ENCODE measurements at places on chromosomes 11 and 22.

DNA sequence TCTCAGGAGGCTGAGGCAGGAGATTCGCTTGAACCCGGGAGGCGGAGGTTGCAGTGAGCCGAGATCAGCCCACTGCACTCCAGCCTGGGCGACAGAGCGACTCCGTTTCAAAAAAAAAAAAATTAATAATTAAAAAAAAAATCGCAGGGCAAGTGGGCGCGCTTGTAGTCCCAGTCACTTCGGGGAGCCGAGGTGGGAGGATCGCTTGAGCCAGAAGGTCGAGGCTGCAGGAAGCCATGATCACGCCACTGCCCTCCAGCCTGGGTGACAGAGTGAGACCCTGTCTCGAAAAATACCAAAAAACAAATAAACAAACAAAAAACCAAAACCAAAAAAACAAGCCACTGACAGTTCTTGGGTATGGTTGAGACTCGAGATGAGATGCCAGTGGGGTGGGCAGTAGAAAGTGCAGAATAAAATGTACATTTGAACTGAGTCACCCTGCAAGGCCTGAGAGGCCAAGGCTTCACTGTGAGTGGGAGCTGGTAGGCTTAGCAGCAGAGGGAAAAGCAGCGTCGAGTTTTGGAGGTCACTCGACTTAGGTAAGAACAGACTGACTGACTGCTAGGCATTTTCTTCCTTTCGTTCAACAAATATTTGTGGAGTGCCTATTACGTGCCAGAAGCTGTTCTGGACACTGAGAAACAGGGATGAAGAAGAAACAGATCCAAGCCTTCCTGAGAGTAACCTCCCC lies 635 bp upstream of the LDHA start:
- DNase-seq, result no peak

DNA sequence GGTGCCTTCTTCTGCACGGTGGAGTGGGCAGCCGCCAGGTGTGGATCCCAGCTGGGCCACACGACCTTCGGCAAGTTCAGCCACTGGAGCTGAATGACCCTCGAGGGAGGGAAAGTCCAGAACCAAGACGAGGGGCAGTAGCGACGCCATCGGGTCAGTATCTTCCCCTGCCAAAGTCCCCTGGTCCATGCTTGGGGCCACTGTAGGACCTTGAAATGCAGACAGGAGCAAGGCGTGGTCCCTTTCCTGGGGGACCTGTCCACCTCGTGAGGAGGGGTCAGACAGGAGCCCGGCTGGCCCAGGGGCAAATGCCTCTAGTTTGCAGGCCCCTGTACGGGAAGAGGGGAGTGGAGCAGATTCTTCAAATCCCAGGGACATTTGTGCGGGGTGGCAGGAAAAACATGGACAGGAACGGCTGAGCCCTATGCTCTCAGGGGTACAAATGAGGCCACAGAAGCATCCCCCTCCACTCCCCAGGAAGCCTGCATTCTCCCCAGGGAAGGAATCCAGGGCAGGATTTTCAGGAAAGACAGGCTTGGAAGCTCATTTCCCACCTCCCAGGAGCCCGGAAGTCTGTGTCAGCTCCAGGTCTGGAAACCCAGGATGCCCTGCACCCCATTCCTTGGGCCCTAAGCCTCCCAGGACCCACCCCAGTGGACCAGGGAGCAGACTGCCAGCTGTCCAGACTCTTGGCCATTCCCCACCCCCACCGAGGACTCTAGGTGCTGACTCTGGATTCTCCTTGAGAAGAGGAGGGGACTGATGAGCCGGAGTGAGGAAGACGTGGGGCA lies 6.6 kb downstream of the SHANK2 start:
- DNase-seq, result no peak

DNA sequence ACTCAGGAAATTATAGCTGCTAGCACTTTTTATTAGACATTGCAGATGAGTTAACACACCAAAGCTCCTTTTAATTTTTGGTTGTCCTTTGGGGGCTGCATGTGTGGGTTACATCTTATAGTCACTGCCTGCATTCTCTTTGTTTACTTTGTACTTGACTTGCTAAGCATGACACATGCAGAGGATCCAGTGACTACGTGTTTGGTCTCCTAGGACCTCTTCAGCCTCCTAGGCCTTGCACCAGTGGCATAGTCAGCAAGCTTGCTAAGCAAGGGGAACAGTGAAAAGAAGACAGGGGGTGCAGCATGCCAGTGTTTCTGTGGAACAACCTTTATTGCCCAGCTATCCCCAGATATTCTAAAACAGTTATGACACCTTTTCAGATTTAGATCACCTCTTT lies 108.2 kb downstream of the PAX6 start:
- no peak for DNase-seq

DNA sequence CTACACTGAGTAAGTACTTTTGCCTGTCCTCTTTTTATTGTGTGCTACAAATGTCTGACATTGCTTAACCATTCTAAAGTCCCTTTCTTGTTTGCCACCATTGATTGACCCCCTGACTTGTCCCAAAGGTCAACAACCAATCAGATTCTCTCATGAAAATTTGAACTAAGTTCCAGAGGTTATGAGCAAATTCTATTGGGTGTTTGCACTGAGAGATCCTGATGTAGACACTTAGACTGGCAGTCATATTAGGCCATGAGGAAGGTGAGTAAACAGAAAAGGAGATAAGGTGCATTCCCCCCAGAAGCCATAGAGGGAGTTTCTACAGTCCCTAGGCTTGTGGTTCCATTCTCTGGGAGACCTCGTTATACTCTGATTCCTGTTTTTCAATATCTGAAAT lies 101.3 kb upstream of the E2F8 start:
- DNase-seq, result no peak

GRCh38 chr22:18929459-18929858 lies 6.6 kb downstream of the PRODH start:
- no peak for DNase-seq

- no peak for DNase-seq
Observed at GRCh38 chr11:127003260-127003981, 2.9 kb upstream of the KIRREL3 start.

- DNase-seq, result no peak
Observed at GRCh38 chr11:47130543-47130942, 46.1 kb downstream of the ARFGAP2 start.

DNA sequence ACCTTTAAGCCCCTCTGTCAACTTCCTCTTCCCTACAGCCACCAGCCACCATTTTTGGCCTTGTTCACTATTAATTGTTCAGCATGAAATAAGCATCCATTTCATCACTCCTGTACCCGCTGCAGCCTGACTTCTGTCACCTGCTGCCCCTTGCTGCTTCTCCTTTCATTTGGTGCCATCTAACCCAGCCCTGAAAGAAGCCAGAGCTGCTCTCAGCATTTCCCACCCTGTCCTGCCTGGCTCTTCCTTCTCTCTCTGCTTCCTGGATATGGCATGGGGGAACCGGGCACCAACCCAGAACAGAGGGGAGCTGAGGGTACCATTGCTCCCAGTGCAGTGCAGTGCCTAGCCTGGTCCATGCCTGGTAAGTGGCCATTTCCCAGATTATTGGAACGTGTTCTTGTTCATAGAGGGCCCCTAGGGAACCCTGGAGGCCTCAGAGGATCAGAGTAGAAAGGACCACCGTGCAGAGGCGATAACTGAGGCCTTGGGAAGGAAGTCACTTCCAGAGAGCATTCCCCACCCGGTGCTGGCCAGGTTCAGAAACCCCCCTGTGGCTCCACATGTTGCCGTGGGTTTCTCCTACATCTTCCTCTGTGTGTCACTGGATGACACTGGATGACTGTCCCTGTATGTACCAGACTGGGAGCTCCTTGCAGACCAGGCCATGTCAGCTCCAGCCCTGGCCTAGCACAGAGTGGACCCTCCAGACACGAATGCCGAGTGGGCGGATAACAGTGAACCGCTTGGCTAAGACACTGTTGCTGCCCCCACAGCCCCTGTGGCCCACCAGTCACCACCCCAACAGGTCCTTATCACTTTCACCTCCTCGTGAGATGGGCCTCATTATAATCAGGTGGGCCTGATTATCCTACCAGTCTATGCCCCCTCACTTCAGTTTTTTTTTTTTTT lies 4.7 kb downstream of the YDJC start:
- DNase-seq, result no peak

GRCh38 chr11:116535994-116536393 lies 236.8 kb downstream of the BUD13 start:
- DNase-seq, result no peak

DNA sequence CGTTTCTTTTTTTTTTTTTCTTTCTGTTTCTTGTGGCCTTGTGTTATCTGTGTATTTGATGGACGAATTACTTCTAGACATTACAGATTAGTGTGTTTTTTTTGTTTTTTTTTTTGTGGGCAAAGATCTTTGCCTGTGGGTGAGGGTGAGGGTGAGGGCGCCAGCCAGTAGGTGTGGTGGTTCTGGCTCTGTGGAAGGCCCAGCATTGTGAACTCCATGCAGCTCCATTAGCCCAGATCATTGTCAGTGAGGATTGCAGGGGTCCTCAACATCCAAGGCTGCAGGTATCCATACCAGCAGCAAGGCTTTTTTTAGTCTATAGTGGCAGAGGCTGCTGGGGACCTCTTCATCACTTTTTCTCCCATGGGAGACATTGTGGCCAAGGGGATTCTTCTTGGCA lies 13.7 kb downstream of the BIRC2 start:
- no peak for DNase-seq

DNA sequence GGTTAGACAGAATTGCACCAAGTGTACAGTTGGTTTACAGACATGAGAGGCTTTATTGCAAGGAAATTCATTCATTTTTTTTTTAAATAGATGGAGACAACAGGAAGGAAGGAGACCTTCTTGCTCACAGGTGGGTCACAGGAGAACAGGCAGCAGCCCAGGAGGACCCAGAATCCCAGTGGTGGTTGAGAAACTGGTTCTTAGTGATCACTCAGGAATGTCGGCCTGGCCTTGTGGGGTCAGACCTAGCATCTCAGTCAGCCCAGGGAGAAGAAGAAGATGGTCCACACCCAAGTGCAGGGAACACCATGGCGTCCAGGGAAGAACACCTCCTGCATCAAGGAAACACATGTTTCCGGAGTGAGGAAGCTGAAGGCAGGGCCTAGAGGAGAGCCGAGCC lies 849 bp downstream of the KRTAP5-11 start:
- no peak for DNase-seq

DNA sequence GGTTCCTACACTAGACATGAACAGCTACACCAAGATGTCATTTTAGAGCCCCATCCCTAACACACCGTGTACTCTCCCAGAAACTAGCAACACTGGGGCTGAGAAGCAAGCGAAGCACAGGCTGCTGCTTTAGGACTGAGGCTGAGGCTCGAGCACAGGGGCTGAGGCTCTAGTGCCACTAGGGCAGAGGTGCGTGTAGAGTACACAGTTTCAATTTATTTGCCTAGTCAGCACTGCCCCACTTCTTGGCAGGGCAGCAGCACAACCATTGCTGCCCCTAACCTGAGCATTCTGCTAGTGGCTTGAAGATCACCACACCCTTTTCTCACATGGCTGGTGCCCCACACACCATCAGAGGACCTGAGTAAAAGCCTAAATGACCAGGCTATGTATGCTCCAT lies 713.2 kb downstream of the LRRC4C start:
- DNase-seq, result no peak

DNA sequence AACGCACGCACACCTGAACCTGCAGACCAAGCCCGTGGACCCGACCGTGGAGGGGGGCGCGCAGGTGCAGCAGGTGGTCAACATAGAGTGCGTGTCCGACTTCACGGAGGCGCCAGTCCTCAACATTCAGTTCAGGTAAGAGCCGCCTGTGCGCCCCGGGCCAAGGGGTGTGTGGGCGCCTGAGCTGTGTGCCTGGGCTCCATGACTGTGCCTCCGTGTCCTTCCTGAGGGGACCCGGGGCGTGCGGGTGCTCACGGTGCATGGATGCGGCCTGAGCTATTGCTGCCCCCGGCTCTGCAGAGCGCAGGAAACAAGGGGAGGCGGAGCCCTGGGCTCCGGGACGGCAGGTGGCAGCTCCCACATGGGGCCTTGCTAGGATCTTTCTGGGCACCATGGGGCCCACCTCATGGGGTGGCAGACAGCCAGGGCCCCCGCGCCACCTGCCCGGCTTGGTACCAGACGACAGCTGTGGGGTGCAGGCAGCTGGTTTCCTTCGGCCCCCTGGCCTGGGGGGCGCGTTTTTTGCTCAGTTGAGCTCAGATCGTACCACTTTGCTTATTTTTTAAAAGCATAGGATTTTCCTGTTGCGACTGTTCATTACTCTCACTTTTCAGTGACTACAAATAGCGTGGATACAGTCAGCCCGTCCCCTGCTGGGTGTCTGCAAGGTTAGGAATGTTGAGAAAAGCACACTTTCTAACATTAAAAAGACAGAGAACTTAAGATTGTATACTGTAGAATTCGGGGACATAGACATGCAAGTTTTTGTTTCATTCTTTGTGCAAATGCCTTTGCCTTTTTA lies 28.3 kb downstream of the MUC6 start:
- DNase-seq, result no peak

- no peak for DNase-seq
Observed at GRCh38 chr11:32729976-32730375, 64.5 kb downstream of the CCDC73 start.

DNA sequence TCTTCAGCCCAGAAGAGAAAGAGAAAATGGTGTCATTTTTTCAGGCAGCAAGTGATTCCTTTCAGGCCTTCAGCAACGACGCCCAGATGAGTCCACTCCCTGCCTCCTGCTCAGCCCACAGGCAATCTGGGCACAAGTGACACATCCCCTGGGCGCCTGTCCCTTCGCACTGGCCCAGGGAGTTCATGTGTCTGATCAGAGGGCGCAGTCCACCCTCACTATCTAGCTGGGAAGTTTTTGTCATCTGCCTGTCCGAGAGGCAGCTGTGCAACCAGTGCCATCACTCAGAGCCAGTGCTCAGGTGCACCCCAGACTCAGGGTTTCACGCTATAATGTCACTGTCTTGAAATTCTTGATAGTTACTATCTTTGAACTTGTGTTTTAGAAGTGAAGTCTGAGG lies 1.4 kb upstream of the KCNQ1OT1 start:
- DNase-seq, result no peak

DNA sequence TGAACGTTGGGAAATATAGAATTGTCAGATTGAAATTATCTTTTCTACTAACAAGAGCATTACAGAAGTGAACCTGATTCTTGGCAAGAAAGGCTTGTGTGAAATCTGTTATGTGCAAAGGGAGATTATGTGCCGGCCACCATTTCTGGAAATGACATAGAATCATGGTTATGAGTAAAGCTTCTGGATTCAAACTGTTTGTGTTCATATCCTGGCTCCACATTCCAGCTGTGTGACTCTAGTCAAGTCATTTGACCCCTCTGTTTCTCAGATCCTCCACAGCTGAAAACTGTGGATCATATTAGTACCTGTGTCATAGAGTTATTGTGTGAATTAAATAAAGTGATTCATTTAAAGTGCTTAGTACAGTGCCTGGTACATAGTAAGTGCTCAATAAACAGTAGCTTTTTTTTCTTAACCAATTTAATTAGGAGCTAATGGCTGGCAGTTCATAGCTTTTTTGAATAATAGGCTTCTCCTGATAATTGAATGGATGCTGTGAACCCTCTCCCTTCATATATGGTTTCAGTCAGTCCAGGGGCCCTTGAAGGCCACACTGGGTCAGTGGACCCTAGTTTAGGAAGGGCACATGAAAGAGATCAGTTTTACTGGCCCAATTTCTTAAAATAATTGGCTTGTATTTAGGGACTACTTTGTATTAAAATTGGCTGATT lies 34.6 kb downstream of the EHF start:
- DNase-seq, result no peak

GRCh38 chr22:23245045-23245798 lies 64.9 kb downstream of the BCR start:
- DNase-seq, result no peak
